Fibroblast of villous mesenchyme (primary cell): ENCODE measurements at places on chromosomes 7 and 10.

GRCh38 chr7:39269034-39269433 is 291.3 kb downstream of the POU6F2 start:
- DNase-seq = no peak

GRCh38 chr10:6574664-6575176 is 5.4 kb downstream of the PRKCQ start:
- DNase-seq = no peak

DNA sequence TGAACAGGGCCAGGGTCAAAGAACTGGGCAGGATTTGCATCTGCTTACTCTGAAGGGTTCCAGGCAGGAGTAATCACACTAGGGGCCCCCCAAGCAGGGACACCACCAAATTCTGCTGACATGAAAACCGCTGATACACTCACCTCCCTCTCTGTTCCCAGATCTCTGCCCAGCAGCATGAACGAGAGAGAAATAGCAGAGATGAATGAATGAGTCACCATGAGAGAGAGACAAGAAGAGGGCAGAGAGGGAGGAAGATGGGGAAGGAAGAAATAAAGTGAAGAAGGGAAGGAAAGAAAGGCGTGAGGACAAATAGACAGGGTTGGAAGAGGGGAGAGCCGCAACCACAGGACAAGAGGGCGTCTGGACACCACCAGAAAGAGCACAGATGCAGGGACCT is 285.9 kb upstream of the NEBL start:
- no peak for DNase-seq

GRCh38 chr7:136045181-136045580 is 68.0 kb upstream of the MTPN start:
- peak; percentile 18 for DNase-seq

- DNase-seq = peak; percentile 18
Observed at GRCh38 chr10:121596689-121597503, 1.3 kb downstream of the FGFR2 start.

- DNase-seq = peak; percentile 70
Observed at GRCh38 chr7:24825381-24825794, 68.1 kb upstream of the GSDME start.
